ENCODE measurements at places on chromosomes 12 and 14. TPM values are rescaled to one million over a fixed set of nuclear protein-coding genes. Genes with fewer than 3 reads are reported as not detected.

DNA sequence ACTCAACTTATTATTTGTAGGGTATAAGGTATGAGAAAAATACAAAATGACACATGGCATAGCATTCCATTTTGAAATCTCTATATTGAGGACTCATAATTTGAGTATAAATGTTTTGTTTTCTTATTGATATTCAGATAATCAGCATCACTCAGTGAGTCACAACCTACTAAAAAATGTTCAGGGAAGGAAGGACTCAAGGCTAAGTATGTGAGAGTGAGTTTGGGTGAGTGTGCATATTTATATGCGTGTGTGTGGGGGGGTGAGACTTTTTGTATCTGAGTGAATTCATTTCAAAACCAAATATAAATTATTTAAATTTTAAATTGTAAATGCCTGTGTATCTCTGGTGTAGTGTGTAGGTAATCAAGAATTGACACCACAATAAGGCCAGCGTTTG, 87.8 kb upstream of the PRKD1 start:
- no peak overlapping the region for H3K27ac ChIP-seq
- no peaks in the 10 kb centered on the region for H3K36me3 ChIP-seq
- no peaks in the 10 kb centered on the region for H3K27me3 ChIP-seq

DNA sequence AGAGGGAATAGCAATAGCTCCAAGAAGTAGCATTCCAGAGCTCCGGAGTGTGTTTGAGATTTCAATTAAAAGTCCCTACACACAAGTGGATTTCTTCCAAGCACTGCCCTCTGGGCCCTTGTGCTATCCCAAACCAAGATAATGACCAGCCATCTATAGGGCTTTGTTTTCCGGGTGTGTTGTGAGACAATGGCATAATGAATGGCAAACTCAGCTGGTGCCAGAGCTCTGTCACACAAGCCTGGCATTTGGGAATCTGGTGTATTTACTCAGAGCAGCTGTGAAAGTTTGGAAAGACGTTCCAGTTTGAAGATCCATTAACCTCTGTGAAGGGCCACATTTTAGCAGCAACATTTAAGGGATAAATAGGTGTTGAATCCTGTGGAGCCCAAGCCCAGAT, 61.2 kb upstream of the TMTC2 start:
- no peak overlapping the region for H3K4me3 ChIP-seq
- H3K4me1 ChIP-seq, result no peaks in the 10 kb centered on the region

- no peaks in the 10 kb centered on the region for H3K27me3 ChIP-seq
- H3K36me3 ChIP-seq, result no peaks in the 10 kb centered on the region
- no peaks in the 10 kb centered on the region for H3K4me1 ChIP-seq
- DNase-seq, result no peak
- no peak overlapping the region for H3K4me3 ChIP-seq
Observed at GRCh38 chr12:130126023-130126432, 36.2 kb upstream of the FZD10 start.

- no peak overlapping the region for H3K4me3 ChIP-seq
- peak; percentile 86 for DNase-seq
- H3K36me3 ChIP-seq, result no peaks in the 10 kb centered on the region
- H3K4me1 ChIP-seq, result no peaks in the 10 kb centered on the region
- H3K27me3 ChIP-seq, result no peaks in the 10 kb centered on the region
Observed at GRCh38 chr12:68319988-68320623, 12.1 kb downstream of the MDM1 start.

DNA sequence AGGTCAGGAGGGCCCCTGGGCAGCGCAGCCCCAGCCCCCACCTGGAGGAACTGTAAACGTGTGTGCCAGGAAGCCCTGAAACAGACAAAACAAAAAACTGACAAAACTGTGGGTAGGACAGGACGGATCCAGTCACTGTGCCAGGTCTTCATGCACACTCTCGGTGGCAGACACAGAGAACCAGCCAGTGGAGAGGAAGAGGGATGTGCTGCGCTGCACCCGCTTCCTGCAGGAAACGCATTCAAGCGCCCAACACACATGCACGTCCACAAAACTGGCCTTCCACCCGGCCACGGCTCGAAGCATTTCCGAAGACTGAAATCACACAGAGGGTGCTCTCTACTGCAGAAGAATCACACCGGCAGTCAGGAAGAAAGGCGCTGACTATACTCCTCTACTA, 16.9 kb downstream of the BRF1 start:
- peaks cover 10% of the 10 kb centered on the region for H3K4me1 ChIP-seq
- no peak overlapping the region for H3K27ac ChIP-seq
- no peaks in the 10 kb centered on the region for H3K27me3 ChIP-seq
- DNase-seq, result no peak
- H3K4me3 ChIP-seq, result no peak overlapping the region

DNA sequence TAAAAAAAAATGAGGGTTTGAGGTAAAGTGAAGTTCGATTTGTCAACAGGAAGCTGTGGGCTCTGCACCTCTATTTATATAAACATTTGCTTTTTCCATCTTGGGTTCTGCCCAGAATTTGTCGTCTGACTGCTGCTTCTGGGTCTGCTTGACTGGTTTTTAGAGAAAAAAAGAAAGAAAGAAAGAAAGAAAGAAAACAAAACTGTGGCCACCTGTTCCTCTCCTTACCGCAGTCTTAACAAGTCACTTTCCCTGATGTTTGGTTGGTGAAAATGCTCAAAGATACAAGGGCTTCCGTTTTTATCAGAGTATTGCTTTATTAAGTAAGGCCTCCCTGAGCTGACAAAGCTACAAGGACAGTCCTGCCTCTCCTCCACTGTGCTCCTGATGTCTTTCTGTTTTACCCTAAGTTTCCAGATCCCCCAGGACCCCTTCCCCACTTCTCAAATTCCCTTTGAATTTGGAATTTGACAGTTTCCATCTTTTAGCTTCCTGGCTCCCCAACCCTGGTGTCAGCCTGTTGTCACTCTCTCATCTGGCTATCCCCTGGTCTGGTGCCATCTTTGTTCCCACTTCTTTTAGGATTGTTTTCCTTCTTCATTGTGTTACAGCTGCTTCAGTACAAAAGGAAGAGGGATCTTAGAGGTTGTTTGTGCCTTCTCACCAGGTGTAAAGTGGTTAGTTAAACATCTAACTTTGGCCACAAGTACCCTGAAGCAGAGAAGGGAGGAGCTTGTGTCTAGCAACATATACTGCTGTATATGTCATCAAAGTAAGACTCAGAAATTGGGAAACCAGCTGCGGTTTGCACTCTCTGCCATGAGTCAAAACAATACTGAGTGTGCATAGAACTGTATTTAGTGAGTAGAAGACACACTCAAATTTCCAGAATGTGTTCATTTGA, 18.0 kb downstream of the MFAP5 start:
- H3K27ac ChIP-seq, result no peak overlapping the region
- no peaks in the 10 kb centered on the region for H3K4me1 ChIP-seq
- H3K4me3 ChIP-seq, result no peak overlapping the region
- no peaks in the 10 kb centered on the region for H3K36me3 ChIP-seq
- DNase-seq, result no peak

TPPP2 gene
- 0.36 TPM for polyA plus RNA-seq

TAS2R19 gene
- polyA plus RNA-seq, result not detected

RPL10L gene
- polyA plus RNA-seq, result 2.4 TPM

NEK9 gene
- 11.4 TPM for polyA plus RNA-seq
